Skin of body (tissue), 3 donors: ENCODE measurements at places on chromosomes 2 and 18. TPM values are rescaled to one million over a fixed set of nuclear protein-coding genes. Genes with fewer than 3 reads are reported as not detected.

SUMO1 gene
- total RNA-seq = 80.5 TPM

ACVR1C gene
- 3.6 TPM for total RNA-seq

ANTXR1 gene
- total RNA-seq = 110 TPM

LCT gene
- under 0.01 TPM for total RNA-seq

LRATD1 gene
- total RNA-seq = 27.8 TPM

LDLRAD4 gene
- total RNA-seq = 28.2 TPM
